Naive thymus-derived CD8-positive, alpha-beta T cell (primary cell): ENCODE measurements at places on chromosomes 3 and 15.

DNA sequence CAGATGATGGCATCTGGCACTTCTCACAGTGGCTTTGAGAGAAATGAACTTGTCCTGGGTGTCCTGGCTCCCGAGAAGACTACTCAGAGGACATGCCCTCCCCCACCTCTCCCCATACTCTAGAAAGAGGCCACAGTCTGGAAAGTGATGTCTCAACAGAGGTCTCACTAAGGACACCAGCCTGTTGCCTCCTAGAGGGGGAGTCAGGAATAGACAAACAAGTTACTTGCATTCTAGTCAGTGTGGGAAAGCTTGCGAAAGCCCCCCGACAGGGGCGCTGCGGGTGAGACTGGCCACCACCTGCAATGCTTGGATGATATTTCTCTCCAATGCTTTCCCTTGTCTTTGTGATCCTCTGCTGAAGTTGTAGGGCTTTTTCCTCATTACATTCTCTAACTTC lies 17.2 kb downstream of the B4GALT4 start:
- no peak for DNase-seq

- no peak for DNase-seq
Measured at GRCh38 chr3:52696830-52697631, 8.6 kb downstream of the GLT8D1 start.

- no peak for DNase-seq
Measured at GRCh38 chr3:22495241-22495640, 707.9 kb upstream of the UBE2E2 start.

- no peak for DNase-seq
Measured at GRCh38 chr3:184583578-184584451, 22.2 kb downstream of the EPHB3 start.
